ENCODE measurements at places on chromosomes 16 and 17.

DNA sequence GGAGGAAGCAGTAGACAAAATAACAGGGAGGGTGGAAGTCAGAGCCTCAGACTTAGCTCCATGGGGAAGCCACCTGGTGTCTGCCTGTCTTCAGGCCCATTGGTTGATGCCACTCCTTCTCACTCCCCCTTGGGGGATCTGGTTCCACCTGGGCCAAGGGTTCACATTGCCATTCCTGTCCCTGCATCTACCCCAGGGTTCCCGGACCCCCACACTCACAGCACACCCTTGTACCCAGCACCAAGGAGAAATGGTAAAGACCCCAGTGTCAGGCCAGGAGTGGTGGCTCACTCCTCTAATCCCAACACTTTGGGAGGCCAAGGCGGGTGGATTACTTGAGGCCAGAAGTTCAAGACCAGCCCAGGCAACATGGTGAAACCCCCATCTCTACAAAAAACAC lies 1.0 kb upstream of the CA7 start:
- DNase-seq = no peak

GRCh38 chr16:79009896-79010295 lies 590.6 kb downstream of the MAF start:
- DNase-seq = no peak

DNA sequence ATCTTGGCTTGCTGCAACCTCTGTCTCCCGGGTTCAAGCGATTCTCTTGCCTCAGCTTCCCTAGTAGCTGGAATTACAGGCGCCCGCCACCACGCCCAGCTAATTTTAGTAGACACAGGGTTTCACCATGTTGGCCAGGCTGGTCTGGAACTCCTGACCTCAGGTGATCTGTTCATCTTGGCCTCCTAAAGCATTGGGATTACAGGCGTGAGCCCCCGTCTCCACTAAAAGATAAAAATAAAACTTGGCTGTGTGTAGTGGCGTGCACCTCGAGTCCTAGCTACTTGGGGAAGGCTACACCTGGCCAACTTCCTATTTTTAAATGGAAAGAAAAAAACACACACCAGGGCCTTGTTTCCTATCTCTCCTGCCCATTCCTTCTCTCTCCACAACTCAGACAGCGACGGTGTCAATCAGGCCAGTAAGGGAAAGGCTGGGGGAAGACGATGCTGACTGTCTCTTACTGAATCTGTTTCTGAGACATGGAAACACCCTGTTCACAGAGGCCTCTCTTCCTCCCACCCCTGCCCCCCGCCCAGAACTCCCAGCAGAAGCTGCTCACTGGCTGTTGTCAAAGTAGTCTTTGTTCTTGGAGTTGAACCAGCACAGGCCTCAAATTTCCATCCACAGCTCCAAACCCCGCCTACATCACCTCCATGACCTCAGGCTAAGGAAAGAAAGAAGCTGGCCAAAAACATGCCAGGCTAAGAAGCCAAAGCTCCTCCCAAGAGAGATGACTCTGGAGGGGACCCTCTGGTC lies 96.6 kb downstream of the NXN start:
- no peak for DNase-seq

DNA sequence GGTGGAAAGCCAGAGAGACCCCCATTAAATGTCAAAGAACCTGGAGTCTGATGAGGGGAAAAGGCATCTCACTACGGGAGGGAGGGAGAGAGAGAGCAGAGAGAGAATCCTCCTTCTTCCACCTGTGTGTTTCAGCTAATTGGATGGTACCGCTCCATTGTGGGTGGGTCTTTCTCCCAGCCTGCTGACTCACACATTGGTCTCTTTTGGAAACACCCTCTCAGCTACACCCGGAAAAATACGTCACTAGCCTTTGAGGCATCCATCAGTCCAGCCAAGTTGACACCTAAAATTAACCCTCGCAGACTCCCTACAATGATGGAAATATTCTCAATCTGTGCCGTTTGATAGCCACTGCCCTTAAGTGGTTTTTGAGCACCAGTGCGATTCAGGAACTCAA lies 100.4 kb downstream of the ELAC2 start:
- no peak for DNase-seq

- DNase-seq = peak; percentile 87
Measured at GRCh38 chr17:74852237-74853047, 7.2 kb downstream of the GRIN2C start.

DNA sequence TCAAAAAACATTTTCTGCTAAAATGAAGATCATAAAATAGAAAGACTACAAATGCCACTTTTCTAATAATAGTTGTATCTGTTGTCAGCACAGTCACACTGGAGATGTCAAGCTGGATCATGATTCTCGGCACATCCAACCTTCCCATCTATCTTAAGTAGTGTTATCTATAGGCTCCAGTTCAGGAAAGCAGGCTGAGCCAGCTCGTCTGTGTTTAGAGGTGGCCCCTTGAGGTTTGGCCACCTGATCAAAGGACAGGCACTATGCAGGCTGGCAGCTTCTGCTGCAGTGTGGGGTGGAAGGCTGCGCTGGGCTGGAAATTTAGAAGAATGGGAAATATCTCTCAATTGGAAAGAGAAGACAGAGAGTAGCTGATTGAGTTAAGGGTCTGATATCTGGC lies 32.4 kb downstream of the SMYD4 start:
- DNase-seq = no peak

- DNase-seq = no peak
Measured at GRCh38 chr16:85524630-85525419, 88.3 kb upstream of the GSE1 start.

DNA sequence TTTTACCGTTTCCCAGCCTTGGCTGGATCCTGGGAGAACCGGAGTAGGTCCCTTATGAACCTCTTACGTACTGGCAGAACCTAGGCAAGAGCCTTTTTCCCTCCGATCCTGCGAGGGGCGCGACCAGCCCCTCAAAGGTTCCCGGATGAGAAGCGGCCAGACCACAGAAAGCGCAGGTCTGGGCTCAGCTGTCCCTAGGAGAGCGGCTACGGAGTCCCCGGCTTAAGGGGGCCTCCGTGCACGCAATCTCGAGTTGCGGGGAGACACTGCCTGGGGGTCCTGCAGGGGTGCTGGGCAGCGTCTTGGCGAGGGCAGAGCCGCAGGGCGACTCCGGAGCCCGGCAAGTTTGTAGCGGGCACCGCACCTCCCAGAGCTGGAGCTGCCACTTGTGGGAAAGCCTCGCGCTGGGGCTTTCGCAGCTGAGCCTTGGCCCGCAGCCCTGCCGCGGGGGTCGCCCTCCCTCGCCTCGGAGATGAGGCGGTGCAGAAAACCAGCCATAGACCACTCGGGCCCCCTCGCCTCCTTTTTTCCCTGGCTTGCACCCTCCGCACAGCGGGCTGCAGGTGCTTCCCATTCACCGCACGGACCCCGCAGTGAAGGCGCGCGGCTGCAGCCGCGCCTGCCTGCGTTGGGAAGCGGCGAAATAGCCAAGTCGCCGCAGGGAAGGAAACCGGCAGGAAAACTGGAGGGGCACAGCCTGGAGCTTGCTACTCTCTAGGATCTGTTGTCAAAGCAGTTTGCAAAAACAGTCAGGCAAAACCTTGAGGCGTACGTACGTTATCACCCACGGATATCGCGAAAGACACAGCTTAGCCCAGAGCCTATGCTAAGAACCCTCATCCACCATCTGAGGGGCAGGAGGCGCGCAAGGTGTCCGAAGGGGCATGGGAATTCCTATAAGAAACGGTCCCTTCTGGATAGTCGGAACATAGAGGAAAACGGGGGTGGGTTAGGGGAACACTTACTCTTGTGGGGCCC lies 834 bp downstream of the CDH8 start:
- DNase-seq = no peak

GRCh38 chr17:7626956-7627249 lies 718 bp downstream of the SAT2 start:
- no peak for DNase-seq

GRCh38 chr17:82956146-82956725 lies 116.4 kb upstream of the ZNF750 start:
- DNase-seq = no peak

- no peak for DNase-seq
Measured at GRCh38 chr16:86680162-86680561, 101.8 kb downstream of the FOXL1 start.

GRCh38 chr16:79844603-79845002 lies 244.1 kb upstream of the MAF start:
- no peak for DNase-seq

DNA sequence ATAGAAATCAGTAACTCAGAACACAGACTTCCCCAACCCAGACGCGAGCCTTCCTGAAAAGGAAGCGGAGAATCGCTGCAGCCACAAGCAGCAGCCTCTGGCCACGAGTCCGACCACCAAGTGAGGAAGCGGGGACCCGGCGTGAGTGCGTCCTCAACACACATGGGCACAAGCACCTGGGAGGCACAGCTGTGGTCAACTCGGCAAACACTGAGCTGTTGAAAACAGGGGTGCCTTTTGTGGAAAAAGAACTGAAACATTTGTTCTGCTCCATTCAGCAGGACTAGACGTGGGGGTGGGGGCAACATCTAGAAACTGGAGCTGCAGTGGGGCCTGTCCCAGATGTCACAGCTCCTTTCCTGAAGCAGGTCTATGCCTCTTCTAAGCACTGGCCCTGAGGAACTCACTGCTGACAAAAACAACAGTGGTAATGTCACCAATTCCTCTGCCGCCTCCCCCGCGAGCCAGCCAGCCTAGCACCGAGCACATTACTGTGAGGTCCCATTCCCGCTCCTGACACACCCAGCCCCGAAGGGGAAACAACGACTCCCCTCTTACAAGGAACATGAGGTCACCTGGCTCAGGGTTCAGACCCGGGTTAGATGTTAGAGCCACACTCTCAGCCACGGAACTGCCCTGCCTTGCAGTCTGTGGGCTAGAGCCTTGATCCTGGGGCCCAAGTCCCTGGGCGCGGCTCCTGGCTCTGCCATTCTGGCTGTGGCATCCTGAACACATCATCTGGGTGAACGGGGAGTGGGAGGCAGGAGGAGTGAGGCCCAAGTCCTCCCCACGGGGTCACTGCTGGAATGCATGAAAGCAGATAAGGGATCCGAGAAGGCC lies 29.0 kb downstream of the KDM8 start:
- DNase-seq = peak; percentile 88

- no peak for DNase-seq
Measured at GRCh38 chr17:3910420-3911270, 5.6 kb downstream of the P2RX1 start.

DNA sequence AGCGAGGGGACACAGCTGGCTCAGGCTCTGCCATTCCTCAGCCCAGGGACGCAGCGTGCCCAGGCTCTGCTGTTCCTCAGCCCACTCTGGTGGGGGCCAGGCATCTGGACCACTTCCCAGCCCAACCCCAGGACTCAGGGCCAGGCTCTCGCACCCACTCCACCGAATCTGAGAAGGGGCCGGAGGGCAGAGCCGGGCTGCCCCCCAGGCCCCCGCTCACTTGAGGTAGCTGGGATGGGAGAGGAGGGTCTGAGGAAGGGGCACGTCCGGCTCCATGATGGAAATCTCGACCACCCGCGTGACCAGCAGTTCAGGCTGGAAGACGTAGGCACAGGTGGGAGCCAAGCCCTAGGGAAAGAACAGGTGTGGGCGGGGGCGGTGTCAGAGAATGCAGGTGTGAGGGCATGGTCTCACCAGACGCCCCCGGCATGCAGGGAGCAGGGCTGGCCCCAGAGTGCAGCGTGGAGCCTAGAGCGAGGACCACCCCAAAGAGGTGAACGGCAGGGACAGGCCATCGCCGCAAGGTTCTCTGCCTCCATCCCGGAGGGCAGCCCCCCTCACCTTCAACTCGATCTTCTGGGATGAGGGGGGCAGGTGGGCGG lies 4.9 kb downstream of the PGAP6 start:
- no peak for DNase-seq

GRCh38 chr17:51491416-51491815 lies 231.1 kb downstream of the UTP18 start:
- no peak for DNase-seq

- DNase-seq = peak; percentile 96
Measured at GRCh38 chr17:62724398-62725146, 83.5 kb downstream of the MARCHF10 start.

- no peak for DNase-seq
Measured at GRCh38 chr17:74591503-74591902, 580 bp downstream of the CD300LD start.

GRCh38 chr17:81254955-81255717 lies 16.0 kb downstream of the NDUFAF8 start:
- no peak for DNase-seq

Measured in MM.1S (cell line).